ENCODE measurements at places on chromosomes 11 and 22.

GRCh38 chr11:43631732-43632131 lies 48.8 kb upstream of the HSD17B12 start:
- DNase-seq = no peak

DNA sequence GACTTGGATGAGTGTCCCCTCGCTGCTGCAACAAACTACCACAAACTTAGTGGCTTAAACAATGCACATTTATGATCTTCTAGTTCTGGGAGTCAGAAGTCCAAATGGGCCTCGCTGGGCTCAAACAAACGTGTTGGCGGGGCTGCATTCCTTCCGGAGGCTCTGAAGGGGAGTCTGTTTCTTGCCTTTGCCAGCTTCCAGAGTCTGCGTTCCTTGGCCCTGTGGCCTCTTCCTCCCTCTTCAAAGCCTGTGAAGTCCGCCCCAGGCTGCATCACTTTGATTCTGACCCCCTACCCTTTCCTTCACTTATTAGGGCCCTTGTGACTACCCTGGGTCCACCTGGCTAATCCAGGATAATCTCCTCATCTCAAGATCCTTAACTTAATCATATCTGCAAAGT lies 80.3 kb upstream of the NECTIN1 start:
- DNase-seq = no peak

DNA sequence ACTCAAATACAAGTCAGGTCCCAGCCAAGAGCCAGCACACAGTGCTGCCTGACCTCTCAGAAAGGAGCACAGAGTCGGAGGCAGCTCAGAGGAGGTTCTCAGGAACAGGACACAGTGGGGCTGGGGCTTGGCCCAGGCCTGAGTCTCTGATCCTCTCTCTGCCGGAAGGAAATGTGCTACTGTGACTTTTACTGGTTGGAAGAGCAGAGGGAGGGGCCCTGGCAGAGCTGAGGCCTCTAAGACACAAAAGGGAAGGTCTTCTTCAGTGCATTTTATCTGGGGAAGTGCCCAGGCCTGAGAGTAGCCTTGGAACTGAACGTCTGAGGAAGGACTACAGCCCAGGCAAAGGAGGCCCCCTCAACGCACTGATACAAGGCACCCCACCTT lies 16.2 kb upstream of the CASTOR1 start:
- DNase-seq = peak; percentile 80

- DNase-seq = no peak
These were observed 7.3 kb upstream of the ADAMTS8 start for GRCh38 chr11:130435671-130436070.

- peak; percentile 82 for DNase-seq
These were observed 5.0 kb downstream of the ASCL2 start for GRCh38 chr11:2265396-2265795.

DNA sequence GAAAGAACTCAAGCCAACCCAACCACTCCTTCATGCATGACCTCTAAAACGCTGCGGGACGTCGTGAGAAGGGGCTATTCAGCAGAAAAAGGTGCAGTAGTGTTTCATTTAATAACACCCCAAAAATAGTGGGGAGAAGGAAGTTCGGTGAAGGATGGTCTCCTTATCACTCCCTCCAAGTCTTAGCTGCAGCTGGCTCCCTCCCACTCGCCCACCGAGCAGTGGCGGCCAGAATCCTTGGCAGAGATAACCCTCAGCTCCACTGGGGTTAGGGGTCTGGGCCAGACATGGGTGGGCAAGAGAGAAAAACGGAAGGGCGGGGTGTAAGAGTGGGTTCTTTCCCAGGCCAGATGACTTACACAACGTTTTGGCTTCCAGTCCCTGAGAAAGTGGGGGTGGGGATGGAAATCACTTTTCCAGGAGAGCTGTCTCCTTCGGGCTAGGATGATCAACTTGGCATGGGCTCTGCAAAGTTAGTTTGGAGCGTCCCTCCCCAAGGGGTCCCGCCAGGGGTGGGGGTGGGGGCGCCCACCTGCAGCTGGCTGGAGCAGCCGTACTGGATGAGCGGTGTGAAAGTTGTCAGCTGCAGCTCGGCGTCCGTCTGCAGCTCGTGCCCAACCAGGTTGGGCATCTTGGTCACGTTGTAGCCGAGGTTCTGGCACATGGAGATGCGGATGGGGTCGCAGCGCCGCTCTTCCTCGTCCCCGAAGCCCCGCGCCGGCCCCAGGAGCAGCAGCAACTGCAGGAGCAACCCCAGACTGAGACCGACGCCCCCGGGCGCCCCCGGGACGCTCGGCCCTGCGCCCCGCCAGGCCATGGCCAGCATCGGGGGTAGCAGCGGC lies 705 bp downstream of the FZD4 start:
- DNase-seq = no peak

GRCh38 chr22:22691055-22691454 lies 46.6 kb downstream of the GGTLC2 start:
- no peak for DNase-seq

- DNase-seq = no peak
These were observed 61.5 kb downstream of the MSANTD4 start for GRCh38 chr11:105960252-105961245.

GRCh38 chr11:73521621-73522020 lies 76.3 kb downstream of the FAM168A start:
- no peak for DNase-seq

DNA sequence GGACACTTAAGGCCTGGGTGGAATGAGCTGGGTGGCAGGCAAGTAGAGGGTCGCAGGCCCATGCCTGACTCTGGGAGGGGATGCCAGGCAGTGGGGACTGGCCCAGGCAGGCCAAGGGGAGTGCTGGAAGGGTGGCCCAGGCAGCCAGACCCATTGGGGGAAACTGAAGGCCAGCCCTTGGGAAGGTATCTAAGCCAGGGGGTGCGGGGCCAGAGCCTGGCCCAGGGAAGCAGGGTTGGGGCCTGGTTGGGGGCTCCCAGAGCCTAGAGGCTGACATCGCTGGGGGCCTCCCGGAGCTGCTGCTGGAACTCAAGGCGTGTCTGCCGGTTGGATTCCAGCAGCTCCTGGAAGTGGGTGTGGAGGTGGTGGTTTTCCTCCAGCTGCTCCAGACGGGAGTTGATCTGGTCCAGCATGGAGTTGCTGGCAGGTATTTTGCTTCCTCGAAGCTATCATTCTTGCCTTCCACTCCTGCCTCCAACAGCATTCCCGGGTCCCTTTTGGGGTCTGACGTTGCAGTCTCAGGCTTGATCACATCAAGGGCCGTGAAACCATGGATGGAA lies 35.3 kb upstream of the XBP1 start:
- DNase-seq = no peak

DNA sequence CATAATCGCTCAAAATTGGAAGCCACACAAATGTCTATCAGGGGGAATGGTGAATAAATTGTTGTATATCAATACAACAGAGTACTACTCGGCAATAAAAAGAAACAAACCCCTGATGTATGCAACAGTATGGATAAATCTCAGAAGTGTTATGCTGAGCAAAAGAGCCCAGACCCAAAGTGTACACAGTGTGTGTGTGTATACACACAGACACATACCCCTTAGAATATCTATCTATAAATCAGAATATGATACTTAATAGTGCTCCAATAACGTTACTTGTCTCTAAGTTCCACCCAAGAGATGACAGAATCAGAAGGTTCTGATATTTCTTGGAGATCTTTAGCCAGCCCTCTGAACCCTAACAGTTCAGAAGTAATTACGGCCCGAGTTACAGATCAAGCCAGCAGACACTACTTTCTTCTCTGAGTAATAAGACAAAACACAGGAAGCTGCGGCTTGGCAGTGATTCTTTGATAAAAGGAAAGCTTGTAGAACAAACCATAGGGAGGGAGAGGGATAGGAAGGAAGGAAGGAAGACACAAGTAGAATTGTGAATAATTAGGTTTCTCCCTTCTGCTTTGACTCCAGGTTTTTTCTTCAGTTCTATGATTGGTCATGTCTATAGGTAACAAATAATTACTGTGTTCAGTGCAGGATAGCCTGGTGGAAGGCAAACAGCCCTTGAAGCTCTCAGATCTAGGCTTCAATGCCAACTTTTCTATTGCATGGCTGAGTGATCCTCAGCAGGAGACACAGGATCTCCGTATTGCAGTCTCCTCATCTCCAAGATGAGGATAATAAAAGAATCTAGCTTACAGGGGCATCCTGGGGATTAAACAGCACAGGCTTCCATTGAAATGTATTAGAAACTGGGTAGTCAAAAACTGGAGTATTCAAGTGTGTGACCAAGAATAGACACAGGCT lies 75.6 kb upstream of the TEAD1 start:
- no peak for DNase-seq

- no peak for DNase-seq
These were observed 20.1 kb upstream of the SIK2 start for GRCh38 chr11:111582163-111582562.

- DNase-seq = peak; percentile 78
These were observed 11.2 kb upstream of the BID start for GRCh38 chr22:17785185-17786184.

- DNase-seq = peak; percentile 31
These were observed 1.8 kb downstream of the TLCD5 start for GRCh38 chr11:120326845-120327281.

GRCh38 chr11:77170107-77170506 lies 42.1 kb downstream of the MYO7A start:
- no peak for DNase-seq

DNA sequence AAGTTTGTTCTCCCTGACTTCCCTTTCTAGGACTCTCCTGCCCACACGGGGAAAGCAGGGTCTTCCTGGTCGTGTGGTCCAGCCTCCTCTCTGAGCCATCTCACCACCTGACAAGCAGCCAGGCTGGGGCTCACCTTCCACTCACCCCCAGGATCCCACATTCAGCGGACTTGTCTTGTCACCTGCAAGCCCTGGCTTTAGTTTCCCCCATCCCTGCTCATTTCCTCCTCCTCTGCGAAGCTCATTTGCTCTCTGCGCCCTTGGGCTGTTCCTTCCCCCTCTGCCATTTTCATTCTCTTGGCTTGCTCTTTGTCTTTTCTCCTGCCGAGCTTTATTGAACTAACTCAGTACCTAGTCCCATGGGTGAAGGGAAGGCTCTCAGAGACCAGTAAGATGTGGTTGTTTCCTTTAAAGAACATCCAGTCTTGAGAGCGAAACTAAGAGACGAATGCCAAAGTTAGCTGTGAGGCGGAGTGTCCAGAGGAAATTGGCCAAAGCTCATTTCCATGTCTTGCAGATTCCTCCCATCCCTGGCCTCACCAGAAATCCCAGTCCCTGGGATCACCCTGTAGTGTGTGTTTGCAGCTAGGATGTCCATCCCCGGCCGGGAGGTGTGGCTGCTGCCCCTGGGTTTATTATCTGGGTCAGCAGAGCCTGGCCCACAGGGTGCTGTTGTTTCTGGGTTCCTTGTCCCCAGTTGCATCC lies 2.0 kb downstream of the ST14 start:
- no peak for DNase-seq

DNA sequence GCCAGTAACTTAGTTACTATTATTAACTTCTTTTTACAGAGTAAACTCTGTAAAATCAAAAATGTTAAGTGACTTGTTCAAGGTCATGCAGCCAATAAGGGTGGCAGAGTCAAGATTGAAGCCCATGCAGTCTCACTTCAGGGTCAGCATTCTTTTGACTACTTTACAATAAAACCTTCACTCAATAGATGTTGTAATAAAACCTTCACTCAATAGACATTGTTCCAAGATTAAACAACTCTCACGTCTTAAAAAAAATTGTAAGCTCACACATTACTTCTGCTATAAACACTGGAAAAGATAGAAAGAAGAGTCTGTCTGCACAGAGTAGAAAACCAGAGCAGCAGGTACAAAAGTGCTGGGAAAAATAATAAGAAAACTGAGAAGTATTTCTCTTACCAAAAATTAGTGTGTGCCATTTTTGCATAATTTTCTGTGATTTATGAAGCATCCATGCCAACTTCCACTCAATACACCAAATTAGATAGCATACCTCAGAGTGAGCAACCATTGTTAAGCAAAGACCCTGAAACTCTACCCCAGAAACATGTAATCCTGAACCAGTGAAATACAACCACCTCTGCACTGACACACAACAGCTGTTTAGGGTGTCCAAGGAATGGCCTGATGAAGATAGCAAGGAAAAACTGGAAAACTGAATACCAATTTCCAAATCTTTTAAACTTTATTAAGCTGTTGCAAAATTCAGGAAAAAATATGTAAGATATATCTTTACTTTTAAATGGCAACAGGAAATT lies 4.9 kb upstream of the SOX6 start:
- DNase-seq = no peak

GRCh38 chr22:19336133-19337075 lies 44.9 kb upstream of the CLTCL1 start:
- no peak for DNase-seq

GRCh38 chr11:111183706-111184105 lies 61.8 kb upstream of the POU2AF2 start:
- no peak for DNase-seq

- DNase-seq = no peak
These were observed 496 bp upstream of the CST6 start for GRCh38 chr11:66011239-66011784.
